Osteoblast (primary cell): ENCODE measurements at places on chromosomes 6 and 20.

DNA sequence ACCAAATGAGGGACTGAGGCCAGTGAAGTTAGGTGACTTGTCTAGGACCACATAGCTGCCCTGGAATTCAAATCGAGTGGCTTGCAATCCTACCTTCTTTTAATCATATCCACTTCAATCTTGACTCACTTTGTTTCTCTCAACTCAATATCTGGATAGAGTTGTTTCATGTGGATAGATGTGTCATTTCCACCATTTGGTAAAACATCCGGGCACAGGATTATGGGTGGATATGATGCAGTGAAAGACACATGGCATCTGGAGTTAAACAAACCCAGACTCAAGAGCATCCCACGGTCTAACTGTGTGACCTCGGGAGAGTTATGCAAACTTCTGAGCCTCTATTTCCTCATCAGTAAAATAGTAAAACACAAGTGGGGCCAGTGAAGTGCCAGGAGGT lies 103.6 kb upstream of the CNKSR3 start:
- no peak for DNase-seq

- DNase-seq = peak; percentile 23
These were observed 114.3 kb downstream of the DST start for GRCh38 chr6:56528412-56528841.

DNA sequence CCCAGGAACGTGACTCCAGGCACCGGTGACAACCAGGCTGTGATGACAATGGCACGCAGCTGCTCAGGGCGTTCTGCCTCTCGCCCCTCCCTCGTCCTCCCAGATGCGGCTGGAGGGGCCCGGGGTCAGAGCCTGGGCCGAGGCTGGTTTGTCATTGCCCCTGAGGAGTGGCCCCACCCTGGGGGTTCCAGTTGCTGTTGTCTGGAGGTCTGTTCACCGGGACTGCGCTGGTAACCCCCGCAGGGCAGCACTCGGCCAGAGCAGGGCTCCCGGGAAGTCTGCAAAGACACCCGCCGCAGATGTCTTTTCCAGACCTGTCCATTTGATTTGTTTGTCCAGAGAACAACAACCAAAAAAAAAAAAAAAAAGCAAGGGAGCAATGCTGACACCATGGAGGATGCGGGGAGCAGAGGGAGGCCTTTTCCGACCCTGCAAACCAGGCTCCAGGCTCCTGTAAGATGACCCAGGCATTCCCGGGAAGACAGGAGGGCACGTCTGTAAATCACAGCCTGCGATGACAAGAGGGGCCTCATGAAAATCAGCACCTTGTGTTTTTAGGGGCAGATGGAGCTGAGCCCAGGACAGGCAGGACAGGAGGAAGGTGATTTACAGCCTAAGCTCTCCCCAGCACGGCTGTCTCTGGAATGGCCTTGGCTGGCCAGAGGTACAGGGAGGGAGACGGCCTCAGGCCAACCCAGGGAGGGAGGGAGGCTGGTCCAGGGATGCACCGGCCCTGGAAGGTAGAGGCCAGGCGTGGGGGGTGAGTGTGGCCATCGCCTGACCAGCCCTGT lies 189.3 kb downstream of the ERMARD start:
- DNase-seq = no peak

DNA sequence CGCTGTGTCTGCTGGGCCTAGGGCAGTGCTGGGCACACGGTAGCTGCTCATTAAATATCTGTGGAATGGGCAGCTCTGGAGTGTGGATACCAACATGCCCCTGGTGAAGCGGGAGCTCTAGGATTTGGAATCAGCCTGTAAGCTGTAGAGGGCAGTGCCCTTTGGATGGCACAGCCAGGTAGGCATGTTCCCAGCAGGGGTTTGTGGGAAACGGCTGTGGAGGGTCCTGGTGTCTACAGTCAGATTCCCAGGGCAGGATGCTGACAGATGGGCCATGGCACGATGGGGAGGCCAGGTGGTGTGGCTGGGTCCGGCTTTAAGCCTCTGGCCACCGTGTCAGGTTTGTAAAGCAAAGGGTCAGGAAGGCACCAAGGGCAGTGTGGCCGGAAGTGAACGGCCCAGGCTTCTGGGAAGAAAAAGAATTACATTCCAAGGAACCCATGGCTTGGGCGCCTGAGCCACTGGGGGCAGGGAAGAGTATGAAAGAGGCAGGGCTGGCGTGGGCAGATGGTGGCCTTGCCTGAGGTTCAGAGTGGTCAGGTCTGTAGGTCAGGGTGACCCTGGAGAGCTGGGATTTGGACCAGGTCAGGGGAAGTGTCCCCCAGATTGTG lies 44.8 kb downstream of the UBE2V1 start:
- DNase-seq = peak; percentile 62

GRCh38 chr20:32560989-32561830 lies 23.9 kb downstream of the NOL4L start:
- DNase-seq = peak; percentile 61
